T-helper 2 cell (primary cell): ENCODE measurements at places on chromosomes 13 and 19.

GRCh38 chr19:31418055-31418454 is 68.8 kb upstream of the TSHZ3 start:
- no peak for DNase-seq

DNA sequence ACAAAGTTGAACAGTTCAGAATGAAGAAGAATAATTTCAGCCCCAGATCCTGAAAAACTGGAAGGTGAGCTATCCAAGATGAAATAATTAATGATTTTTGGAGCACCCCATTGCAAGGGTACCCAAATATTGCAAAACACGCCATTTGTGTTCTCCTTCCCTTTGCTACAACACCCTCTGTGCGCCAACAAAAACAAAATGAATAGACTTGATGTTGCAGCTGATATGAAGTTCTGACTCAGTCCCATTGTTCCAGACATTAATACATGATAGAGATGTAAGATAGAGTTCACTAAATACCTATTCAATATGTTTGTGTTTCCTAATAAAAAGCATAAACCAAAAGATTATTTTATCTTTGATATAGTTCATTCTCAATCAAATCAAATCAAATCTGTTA is 287.5 kb upstream of the SOX21 start:
- no peak for DNase-seq

DNA sequence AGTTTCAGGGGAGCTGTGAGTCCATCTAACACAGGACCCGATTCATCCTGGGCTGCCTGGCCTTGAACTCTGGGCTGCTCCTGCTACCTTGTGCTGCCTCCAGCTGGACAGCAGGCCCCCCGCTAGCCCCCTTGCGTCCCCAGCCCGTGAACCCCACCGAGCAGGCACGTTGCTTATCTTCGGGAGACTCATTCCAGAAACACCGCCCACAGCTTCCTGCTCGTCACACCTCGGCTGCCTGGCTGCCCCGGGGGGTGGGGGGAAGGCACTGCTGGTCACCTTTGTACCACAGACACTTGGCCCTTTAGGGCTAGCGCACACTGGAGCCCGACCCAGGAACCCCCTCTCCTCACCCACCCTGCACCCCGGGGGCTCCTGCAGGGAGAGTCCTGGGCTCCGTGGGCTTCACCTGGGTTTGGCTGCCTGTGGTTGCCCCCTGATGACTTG is 48.1 kb downstream of the CRTC1 start:
- no peak for DNase-seq

- DNase-seq: no peak
These were observed 14.7 kb downstream of the NHLRC3 start for GRCh38 chr13:39052944-39053343.

- DNase-seq: no peak
These were observed 1.4 kb downstream of the EFNB2 start for GRCh38 chr13:106533943-106534638.

- DNase-seq: no peak
These were observed 451.2 kb downstream of the DCT start for GRCh38 chr13:94028234-94028633.
